ENCODE measurements at places on chromosomes 5 and 9.

DNA sequence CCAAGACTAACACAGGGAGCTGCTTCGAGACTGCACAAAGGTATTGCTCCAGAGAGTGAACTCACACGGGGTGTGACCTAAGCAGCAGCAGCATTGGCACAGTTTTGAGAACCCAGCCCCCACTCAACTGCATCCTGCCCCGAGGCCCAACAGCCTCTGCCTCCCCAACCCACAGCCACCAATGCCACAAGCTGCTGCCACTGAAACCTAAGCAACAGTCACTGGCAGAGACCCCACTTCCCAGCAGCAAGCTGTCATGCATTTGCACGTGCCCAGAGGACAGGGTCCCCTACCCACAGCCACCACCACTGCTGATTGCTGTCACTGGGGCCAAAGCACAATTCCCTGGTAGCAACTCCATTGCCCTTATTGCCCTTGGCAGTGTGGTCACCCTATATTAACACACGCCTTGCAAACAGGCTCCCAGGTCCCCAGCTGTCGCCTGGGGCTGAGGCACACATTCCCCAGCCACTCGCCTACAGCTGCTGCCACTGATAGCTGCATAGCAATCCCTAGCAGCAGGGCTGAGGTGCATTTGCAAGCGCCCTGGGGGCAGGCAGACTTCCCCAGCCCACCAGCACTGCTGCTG, 141.0 kb downstream of the AGTPBP1 start:
- no peak for DNase-seq

DNA sequence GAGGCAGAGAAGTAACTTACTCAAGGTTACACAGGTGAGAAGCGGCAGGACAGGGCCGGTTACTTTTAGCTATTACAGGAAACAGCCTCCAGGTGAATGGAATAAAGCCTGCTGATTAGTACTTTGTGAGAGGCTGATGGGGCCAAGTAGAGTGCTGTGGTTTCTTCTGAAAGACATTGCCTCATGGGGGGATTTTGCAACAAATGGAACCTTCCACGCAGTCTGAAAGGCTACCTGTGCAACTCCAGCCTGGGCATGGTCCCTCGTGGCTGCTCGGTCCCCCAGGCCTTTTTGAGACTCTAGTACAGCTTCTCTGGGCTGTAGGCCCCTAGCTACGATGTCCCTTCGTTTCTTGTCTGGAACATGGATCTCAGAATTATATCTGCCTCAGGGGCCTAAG, 2.0 kb downstream of the TMEM268 start:
- DNase-seq, result no peak

DNA sequence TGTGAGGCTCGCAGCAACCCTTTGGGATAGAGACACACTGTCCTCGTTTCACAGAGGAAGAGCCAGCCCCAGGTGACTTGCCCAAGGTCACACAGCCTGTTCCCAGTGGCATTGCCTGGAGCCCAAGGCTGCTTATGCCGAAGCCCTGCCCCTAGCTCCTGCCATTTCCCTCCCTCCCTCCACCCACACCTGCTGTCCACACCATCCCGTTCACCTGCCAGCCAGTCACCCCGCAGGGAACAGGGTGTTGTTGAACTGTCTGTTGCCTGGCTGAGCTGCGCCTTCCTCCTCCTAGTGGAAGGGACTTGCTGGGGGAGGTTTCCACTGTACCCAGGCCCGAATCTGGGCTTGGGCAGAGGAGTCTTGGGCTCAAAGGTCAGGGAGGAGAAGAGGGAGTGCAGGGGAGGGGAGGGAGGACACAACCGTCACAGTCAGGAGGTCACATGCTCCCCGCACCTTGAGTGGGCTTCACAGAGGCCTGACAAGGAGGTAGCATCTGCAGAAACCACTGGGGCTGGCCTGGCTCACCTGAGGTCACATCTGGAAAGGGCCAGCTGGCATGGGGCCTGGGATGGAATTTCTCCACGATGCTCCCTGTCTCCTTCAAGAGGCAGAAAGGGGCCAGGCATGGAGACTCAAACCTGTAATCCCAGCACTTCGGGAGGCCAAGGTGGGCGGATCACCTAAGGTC, 6.3 kb downstream of the TTC16 start:
- DNase-seq, result no peak

GRCh38 chr9:130598188-130598587, 18.8 kb downstream of the FUBP3 start:
- DNase-seq, result peak; percentile 38

DNA sequence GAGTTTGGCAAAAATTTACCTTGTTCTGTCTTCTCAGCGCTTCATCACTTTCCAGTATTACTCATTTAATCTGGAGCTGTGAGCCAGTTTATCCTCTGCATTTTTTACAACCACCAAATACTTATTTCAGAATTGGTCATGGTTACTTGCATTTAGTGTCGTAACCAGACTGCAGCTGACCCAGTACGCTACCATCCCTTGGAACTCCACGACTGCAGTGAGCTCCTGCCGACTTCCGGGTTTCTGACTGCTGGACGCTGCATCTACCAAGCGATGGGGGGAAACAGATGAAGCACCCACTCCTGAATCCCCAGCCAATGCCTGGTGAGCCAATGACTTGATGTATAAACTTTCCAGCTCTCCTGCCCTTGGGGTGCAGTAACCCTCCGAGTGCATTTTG, 174.4 kb upstream of the PRLR start:
- DNase-seq, result no peak

GRCh38 chr9:16306586-16306985, 563.9 kb downstream of the BNC2 start:
- no peak for DNase-seq

DNA sequence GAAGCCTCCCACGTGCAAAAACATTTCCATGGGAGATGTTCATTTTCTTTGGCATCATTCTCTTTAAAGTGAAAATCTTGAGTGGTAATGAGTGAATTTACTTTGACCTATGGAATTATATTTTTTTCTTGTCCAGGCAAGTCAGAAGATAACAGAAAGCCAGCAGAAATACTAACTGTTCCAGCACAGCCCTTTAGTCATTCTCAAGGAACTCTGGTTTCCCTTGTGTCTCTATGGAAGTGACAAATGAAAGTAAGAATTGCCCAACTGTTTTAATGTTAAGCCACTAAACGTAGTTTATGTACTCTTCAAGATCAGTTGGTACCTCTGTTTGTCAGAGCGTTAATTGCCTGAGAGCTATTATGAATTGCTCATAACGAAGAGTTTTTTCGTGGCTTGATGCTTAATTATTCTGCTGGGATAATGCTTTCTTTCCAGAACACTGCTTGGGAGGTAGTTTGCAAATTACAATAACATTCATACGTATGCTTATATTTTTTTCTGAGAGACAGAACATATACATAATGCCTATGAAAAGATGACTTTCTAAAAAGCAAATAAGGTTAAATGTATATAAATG, 84.5 kb upstream of the CER1 start:
- no peak for DNase-seq

DNA sequence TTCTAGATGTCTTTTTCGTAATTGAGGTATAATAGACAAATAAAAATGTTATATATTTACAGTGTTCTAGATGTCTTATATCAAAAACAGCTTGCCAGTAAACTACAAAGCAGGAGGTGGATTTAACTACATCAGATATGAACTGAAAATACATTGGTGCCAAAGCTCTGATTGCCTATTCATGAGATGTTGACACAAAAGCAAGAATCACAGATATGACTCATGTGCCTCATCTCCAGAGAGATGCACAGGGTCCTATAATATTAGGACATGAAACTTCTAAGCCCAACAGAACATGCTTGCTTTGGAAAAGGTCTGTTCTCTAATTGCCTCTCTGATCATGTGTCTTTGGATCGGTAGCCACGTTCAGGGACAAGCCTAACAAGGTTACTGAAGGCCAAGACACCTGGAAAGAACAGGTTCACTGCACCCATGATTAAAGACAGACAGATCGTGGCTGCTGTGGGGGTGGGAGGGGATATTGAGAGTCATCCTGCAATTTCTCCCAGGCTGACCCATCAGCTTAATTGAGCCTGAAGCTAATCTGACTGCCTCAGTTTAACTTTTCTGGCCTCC, 16.8 kb downstream of the ABCA1 start:
- no peak for DNase-seq

DNA sequence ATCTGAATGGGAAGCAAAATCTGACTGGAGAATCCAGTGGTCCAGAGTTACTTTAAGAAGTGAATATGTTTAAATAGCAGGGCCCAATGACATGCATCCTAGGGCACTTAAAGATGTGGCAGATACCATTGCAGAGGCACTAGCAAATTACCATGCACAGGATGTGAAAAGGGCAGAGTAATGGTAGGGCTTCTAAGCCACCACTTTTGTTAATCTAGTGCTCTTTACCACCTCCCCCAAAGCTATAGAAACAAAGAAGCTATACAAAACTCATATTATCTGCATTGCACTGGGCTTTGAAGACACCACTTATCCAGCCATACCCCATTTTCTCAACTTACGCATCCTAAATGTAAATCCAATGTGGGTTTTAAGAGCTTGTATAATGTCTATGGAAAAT, 81.2 kb downstream of the ZCCHC7 start:
- DNase-seq, result no peak

DNA sequence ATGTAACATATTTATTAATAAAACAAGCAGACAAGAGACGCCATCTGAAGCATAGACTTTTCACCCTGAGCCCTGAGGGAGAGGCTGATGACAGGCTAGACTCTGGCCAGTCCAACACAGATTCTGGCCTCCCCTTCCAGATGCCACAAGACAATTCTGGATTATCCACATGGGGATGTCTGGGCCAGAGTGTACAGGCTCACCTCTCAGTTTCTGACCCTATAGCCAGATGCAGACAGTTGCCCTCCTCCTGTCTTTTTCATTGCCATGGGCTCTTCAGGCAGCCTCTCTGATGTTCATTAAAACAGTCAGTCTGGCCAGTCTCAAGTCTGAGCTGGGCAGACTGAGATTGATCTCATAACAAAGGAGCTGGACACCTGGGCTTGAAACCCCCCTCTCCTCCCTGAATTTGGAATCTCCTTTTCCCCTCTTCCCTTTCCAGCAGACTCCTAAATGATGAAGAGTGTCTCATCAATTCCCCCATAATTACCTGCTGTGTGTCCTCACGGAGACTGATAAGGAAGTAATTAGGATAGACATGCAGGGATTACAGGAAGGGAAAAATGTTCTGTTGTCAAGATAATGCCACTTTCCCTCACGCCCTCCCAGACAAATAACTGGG, 89.6 kb downstream of the ASTN2 start:
- no peak for DNase-seq

DNA sequence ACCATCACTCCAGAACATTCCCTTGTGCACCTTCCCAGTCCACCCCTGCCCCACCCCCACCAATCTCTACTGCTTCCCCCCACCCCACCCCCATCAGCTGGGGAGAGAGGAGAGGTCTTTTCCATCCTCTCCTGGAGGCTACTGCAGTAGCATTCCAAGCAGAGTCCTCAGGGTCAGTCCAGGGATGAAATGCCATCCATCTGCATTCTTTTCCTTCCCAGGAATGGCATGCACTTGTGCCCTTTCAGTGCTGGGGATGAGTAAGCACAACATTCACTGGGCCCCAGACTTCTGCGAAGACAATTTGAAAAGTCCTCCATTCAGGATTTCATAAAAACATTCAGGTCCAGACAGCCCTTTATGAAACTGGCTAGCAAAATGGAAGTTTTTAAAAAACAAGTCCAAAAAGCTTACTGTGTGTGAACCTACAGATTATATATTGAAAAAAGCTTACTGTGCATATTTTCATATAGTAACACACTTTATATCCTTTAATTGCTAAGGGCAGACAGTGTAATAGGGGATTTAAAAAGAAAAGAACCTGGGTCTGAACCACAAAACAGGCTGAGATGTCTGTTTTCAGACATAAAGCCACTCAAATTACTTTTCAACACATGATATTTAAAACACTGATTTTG, 50.0 kb upstream of the GOLPH3 start:
- DNase-seq, result no peak

DNA sequence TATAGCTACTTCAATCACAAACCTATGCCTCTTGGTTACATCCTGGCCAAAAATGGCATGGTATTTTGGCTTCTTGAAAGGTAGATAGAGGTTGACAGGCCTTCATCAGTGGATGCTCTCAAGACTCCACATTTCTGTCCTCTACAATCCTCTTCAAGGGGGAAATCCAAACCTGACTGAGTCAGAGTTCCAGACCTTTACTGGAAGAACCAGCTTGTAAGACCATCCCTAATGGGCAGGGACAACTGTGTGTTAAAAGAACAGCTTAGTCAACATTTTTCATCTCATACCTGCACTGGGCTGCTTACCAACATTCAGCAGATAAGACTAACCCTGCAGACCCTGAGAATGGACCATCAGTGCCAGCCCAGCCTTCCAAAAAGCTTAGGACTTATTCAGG, 155.7 kb downstream of the CDK5RAP2 start:
- no peak for DNase-seq

GRCh38 chr5:139110526-139111168, 87.5 kb downstream of the SIL1 start:
- no peak for DNase-seq

DNA sequence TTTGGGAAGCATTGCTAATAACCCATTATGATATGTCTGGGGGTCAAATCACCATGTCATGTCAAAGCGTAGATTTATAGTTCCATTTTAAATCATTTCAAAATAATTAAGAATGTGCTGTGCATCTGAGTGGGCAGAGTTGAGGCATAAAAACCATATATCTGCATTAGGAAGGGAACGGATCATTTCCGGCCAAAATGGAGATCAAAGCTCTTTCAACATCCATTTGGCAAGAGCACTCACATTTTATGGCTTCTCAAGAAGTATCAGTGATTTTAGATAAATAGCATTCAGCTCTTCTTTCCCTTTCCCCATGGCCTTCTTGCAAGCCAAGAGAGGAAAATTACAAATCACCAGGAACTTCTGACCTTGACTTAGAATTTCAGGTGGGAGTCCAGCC, 89.9 kb downstream of the HSPA4 start:
- no peak for DNase-seq

DNA sequence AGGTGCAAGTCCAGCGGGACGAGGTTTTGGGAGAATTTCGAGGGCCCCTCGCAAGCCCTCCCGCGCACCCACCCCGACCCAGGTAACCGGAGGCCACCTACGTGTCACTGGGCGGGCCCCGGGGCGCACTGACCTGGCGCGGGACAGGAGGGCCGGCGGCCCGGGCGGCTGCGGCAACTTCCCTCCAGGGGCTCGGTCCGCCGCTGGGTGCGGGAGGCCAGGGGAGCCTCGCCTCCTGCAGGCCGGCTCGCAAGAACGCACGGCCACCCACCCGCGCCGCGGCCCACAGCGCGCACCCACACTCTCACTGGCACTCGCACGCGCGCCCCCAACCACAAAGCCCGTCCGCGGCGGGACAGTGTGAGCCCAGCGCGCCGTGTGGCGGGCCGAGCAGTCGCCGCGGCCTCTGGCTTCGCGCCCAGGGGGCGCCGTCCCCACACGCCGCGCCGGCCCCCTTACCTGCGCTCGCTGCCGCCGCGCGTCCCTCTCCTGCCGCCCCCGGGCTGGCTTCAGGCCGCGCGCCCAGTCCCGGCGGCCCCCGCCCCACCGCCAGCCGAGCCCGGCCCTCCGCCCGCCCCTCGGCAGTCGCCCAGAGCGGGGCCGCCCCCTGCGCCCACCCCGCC, 451 bp downstream of the LPAR1 start:
- peak; percentile 19 for DNase-seq

- no peak for DNase-seq
Measured at GRCh38 chr5:139974661-139975060, 68.4 kb downstream of the NRG2 start.

- DNase-seq, result no peak
Measured at GRCh38 chr9:98101868-98102273, 17.2 kb downstream of the TRIM14 start.

GRCh38 chr5:142316051-142316450, 8.8 kb downstream of the SPRY4 start:
- DNase-seq, result no peak

- DNase-seq, result no peak
Measured at GRCh38 chr9:101618698-101619097, 23.9 kb upstream of the PPP3R2 start.
